Umbilical cord (tissue), 2 donors: ENCODE measurements at places on chromosomes 7 and 10. TPM values are rescaled to one million over a fixed set of nuclear protein-coding genes. Genes with fewer than 3 reads are reported as not detected.

GRCh38 chr10:116085323-116085722 is 187.7 kb downstream of the GFRA1 start:
- DNase-seq = no peak

FXYD4 gene
- total RNA-seq = not detected

TAS2R41 gene
- total RNA-seq = 2.6 TPM

GRCh38 chr7:76332078-76332477 is 26.7 kb downstream of the YWHAG start:
- DNase-seq = no peak

PSMG3 gene
- total RNA-seq = 11.8 TPM

GRCh38 chr10:91164520-91165065 is 55.9 kb upstream of the PCGF5 start:
- no peak for DNase-seq

- no peak for DNase-seq
These were observed 90.3 kb downstream of the SRPK2 start for GRCh38 chr7:105298439-105298894.

INA gene
- total RNA-seq = 1.4 TPM

DNA sequence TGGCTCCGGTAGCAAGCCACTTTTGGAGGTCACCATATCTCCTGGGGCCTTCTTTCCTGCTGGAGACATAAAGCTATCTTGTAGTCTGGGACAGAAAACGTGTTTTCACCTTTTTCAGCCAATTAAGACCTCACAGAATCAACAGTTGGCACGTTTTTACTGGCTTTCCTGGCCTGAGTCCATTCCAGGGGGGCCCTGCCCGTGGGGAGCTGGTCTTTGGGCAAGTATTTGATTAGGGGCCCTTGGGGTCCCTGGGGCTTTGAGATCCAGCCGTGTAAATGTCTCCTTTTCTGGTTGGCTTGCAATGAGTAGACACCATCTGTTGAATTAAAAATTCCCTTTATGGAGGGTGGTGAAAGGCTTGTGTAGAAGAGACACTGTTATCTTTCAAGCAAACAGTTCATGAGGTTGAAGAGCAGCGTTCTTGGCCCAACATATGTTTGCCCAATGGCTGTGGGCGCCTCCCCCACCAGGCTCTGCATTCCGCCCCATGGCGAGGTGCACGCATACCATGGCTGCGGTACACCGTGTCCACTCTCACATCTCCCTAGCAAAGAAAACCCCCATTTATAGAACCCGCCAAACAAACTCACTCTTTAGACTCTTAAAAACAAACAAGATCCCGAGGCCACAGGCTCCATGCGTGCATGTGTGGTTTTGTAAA is 593.2 kb downstream of the LRMDA start:
- DNase-seq = no peak

GRCh38 chr7:138606236-138606635 is 94.9 kb downstream of the SVOPL start:
- no peak for DNase-seq

DNA sequence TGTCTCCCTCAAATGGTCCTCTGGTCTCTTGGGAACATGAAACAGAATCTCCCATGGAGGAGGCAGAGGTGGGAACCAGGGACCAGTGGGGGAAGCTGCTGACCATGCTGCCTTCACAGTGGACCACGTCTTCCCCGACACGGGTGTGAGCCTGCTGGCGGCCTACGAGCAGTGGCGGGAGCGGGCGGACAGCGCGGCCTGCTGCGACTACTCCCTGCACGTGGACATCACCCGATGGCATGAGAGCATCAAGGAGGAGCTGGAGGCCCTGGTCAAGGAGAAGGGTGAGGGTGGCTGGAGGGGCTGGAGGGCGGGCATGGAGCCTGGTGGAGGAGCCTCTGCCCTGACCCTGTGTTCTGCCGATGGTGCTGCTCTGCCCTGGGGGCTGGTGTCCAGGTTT is 8.0 kb downstream of the DPYSL4 start:
- no peak for DNase-seq

PKD2L1 gene
- total RNA-seq = not detected

CEP41 gene
- 6.7 TPM for total RNA-seq

STK32C gene
- not detected for total RNA-seq

DNA sequence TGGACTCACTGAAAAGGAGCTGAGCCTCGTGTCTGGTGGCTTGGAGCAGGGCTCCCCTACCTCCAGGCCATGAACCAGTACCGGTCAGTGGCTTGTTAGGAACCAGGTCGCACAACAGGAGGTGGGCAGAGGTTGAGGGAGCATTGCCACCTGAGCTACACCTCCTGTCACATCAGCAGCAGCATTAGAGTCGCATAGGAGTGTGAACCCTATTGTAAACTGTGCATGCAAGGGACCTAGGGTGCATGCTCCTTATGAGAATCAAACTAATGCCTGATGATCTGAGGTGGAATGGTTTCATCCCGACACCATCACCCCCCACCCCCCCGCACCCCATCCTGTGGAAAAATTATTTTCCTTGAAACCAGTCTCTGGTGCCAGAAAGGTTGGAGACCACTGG is 50.4 kb downstream of the TSPAN15 start:
- DNase-seq = no peak

DNA sequence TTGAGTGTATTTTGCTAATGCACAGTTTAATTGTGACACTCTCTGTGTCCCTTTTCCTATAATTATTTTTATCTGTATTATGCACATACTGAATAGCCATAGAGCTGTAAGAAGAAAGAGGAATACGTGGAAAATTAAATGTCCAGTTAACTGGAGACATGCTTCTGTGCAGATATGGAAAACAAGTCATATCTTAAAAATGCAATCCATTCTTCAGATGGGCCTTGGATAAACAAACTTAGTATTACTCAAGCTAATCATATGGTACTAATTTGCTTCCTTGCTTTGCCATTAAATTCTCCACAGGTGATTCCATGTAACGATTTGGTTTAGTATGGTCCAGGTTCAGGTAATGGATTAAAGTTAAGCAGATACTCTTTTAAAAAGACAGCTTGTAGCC is 201.2 kb upstream of the CELF2 start:
- no peak for DNase-seq

- no peak for DNase-seq
These were observed 70.1 kb downstream of the CYCS start for GRCh38 chr7:25054819-25055519.

DNA sequence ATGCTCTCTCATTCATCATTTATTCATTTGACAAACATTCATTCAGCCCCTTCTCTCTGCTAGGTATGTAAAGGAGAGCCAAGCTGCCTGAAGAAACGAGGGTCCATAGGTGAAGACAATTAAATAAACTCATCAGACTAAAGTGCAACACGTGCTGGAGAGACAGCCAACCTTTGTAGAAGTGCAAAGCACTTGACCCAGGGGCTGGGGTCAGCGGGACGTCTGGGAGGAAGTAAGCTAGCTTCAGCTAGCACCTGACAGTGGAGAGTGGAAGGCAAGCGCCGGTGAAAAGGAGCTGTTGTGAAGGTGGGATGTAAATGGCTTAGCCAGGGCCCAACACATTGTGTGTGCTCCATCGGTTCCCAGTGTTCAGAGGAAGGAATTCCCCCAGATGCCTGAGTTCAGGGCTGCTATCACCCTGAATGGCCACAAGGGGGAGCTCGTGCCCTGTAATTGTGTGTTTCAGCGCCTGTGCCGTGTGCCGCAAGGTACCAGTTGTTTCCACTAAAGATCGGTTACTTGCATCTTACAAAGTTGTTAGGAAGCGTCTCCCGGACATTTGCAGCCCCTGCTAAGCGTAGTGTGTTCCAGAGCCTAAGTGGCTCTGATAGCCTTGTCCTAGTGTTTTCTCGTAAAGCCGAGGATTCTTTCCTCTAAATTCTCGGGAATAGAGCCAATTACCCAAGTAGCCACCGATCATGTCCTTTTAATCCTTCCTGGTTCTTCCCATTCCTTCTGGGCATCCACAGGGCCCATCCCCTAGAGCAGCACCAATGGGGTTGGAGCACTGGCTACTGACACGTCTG is 30.6 kb downstream of the TLX1 start:
- DNase-seq = peak; percentile 65

SUN3 gene
- not detected for total RNA-seq

- DNase-seq = peak; percentile 59
These were observed 41.5 kb downstream of the ASB4 start for GRCh38 chr7:95527033-95527775.

TMEM26 gene
- total RNA-seq = 1.9 TPM

ITIH2 gene
- not detected for total RNA-seq

DNA sequence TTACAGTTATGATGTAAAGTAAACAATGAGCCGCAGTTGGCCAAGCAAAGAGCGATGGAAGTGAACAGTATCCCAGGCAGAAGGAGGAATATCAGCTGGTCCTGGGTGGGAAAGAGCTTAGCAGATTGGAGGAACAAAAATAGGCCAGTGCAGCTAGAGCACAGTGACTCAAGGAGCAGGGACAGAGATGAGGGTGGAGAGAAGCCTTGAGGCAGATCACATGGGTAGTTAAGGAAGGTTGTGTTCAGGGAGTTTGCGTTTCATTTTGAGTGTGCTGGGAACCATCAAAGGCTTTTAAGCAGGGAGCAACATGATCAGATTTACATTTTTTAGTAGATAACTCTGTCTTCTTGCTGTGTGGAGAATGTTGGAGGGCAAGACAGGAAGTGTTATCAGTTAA is 113.6 kb downstream of the OAT start:
- peak; percentile 56 for DNase-seq

- DNase-seq = peak; percentile 18
These were observed 4.9 kb upstream of the BLOC1S2 start for GRCh38 chr10:100291356-100291755.

DNA sequence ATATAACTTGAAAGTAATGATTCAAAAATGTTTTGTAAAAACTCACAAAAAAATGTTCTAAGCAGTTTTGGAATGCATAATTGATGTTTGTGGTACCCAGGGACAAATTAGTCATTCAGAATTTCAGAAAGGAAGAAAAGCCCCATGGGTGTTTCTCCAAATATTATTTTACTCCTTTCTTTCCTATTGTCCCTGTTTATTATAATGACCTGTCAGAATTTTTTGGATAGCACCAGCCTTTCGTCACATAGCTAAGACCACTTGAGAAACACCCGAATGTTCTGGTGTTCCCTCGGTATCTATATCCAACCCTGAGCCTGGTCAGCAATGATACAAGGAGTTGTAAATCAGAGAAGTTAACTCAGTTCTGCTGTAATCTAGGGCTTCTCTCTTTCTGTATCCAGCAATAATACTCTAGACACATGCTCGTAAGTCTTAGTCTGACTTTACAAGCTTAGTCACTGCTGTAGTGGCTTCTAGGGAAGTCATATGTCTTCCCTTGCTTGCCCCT is 64.8 kb upstream of the MEOX2 start:
- peak; percentile 95 for DNase-seq
